GM19239 (cell line): ENCODE measurements at places on chromosomes 7 and 10.

- no peak for DNase-seq
Measured at GRCh38 chr10:49508654-49509053, 30.3 kb downstream of the ERCC6 start.

- DNase-seq = no peak
Measured at GRCh38 chr10:80502621-80503583, 34.8 kb upstream of the SH2D4B start.

DNA sequence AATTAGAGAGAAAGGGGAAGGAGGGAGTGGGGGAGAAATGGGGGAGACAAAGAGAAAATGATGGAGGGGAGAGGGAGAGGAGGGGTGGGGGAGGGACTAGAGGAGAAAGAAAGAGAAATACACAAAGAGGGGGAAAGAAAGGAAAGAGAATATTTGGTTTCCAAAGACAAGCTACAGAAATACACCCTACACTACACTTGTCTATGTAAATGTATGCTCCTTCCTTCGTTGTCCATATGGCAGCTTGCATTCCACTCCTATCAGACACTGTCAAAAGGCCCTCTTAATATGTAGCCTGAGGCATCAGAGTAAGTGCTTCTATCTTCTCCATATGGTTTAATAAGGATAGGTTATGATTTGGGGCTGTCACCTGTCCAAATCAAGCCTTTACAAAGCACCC is 92.8 kb upstream of the FEZF1 start:
- DNase-seq = no peak

GRCh38 chr10:62813453-62813852 is 2.7 kb downstream of the EGR2 start:
- DNase-seq = no peak
